Type B pancreatic cell (in vitro differentiated cells): ENCODE measurements at places on chromosomes 3 and 15. TPM values are rescaled to one million over a fixed set of nuclear protein-coding genes. Genes with fewer than 3 reads are reported as not detected.

DNA sequence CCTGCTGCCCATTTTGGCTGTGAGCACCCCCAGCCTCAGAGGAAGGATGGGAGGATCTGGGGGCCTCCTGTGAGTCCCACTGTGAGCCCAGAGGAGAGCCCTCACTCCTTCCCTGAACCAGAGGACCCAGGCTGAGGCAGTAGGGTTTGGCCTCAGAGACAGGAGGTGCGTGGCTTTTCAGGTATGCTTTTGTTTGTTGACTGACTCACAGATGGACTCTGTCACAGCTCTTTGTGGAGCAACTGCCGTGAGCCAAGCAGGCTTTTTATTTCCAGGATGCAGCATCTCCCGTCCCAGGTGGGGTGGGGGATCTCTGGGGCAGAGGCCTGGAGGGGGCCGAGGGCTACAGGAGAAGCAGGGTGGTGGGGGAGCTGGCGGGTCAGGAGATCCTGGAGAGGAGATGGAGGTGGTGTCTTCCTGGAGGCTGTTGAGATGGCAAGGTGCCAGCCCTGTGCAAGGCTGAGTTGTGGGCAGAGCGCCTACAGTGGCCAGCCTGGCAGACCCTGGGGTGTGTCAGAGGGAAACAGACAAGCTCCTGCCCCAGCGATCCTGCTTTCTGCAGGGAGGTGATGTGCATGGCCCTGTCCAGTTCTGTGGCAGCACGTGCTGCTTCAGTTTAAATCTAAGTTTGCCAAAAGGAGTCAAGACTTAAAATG is 24.0 kb downstream of the PLXNA1 start:
- no peak for DNase-seq

TRPM1 gene
- 9.5 TPM in 1 of 2 replicates, not detected in the other for total RNA-seq

GRCh38 chr3:51711352-51712037 is 4.6 kb downstream of the GRM2 start:
- DNase-seq = no peak

GRCh38 chr15:28106294-28107110 is 7.4 kb upstream of the OCA2 start:
- peak; percentile 70 for DNase-seq

DNA sequence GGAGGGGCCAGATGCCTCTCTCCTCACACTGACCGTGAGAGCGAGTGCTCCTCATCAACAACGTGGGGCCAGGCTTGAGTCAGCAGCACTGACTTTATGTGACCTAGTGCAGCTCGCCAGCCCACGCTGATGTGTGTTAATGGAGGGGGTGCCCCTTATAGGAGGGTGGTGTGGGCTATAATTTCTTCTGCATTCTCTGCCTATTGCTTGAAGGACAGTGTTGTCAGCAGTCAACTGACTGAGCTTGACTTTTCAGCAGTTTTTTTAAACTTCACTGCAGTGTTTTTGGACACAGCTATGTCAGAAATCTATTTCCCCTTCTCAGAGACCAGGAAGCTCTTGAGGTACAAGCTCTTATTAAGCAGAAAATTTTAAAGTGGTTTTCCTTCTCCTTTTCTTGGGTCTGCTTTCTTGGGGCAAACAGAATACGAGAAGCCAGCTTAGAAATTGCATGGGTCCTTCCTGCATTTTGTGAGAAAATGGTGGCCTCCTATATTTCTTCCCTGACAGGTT is 304.8 kb upstream of the CTDSPL start:
- DNase-seq = no peak

CCDC33 gene
- 2.2 and 5.0 TPM in 2 replicates for total RNA-seq

- DNase-seq = no peak
These were observed 102.7 kb downstream of the VPS8 start for GRCh38 chr3:184914628-184915027.

DNA sequence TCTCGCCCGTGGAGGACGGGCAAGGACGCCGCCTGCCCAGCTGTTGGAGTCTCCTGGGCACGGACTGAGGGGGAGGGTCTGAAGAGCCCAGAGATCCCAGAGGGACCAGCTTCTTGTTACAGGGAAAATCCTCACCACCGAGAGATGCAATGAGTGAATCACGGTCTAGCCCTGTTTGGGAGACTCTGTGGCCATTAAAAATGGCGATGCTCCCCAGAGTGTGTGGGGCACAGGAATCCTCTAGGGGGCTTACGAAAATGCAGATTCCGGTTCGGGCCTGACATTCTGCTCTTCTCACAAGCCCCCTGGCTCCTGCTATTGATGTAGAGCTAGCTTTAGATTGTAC is 35.5 kb upstream of the EPHB3 start:
- DNase-seq = no peak

DNA sequence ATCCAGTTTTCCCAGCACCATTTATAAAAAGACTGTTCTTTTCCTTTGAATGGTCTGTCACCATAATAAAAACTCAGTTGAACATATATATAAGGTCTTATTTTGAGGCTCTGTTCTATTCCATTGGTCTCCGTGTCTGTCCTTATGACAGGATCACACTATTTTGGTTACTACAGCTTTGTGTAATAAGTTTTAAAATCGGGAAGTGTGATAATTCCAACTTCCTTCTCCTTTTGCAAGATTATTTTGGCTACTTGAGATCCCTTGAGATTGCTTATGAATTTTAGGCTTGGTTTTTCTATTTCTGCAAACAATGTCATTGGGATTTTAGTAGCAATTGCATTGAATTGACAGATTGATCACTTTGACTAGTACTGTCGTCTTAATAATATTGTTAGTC is 35.7 kb downstream of the SACM1L start:
- no peak for DNase-seq

- DNase-seq = no peak
These were observed 63.2 kb upstream of the ATP11B start for GRCh38 chr3:182729903-182730674.

- peak; percentile 69 for DNase-seq
These were observed at the start of gene PLCL2 for GRCh38 chr3:16884748-16885592. Gene PLCL2, plus strand, starts transcription at chr3:16884955. Its CDS starts 85 bp downstream, at chr3:16885040.

- no peak for DNase-seq
These were observed 88.9 kb downstream of the CLSTN2 start for GRCh38 chr3:140023616-140024530.

DNA sequence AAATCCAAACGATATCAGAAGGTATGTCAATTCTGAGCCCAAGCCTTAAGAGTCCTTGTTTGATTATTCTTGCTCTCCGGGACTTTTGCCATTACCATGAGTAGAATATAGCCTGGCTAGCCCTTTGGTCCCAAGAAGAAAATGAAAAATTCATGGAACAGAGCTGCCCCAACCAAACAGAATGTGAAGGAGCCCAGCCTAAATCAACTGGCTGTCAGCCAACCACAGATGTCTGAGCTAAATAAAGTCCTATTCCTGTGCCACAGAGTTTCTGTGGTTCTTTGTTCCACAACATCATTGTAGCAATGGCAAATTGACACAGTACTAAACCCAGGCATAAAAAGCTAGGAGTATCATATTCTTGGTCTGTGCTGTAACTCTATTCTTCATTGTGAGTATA is 185.2 kb downstream of the CPNE4 start:
- DNase-seq = no peak

DNA sequence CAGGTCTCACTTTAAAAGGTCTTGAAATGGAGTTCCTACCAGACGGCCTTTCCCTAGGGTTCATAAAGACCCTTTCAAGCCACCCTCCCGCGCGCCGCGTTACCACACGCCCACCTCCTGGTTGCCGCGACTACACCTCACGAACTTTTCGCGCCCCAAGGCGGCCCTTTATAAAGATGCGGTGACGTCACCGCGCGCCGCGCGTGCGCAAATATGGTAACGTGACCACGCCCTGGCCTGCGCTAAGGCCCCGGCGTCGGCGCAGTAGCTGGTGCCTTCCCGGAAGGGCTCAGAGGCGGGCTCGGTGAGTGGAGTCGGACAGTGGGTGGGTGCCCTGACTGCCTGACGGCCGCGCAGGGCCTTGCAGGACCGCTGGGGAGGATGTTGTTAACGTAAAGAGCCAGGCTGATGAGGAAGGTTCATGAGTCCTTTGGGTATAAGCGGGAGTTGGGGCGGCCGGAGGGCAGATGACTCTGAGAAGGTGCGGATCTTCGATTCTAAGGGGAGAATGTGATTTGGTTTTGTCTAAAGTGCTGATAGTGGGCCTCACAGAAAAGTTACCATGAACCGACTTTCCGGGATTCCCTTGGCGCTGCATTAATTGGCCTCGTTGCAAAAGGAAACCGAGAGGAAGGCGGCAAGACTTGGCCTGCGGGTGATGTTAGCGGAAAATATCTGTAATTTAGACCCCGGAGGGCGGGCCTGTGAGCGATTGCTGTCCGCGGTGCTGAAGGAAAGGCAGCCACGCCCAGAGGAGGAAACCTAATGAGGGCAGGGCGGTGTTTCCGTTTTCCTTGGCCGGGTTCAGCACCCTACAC is 54.4 kb downstream of the FEZF2 start:
- DNase-seq = peak; percentile 86

- no peak for DNase-seq
These were observed 17.3 kb upstream of the GABRB3 start for GRCh38 chr15:26790118-26790517.

GPR176 gene
- total RNA-seq = 0.95 and 7.2 TPM in 2 replicates

IL17RB gene
- total RNA-seq = 10.5 and 10.8 TPM in 2 replicates

DNA sequence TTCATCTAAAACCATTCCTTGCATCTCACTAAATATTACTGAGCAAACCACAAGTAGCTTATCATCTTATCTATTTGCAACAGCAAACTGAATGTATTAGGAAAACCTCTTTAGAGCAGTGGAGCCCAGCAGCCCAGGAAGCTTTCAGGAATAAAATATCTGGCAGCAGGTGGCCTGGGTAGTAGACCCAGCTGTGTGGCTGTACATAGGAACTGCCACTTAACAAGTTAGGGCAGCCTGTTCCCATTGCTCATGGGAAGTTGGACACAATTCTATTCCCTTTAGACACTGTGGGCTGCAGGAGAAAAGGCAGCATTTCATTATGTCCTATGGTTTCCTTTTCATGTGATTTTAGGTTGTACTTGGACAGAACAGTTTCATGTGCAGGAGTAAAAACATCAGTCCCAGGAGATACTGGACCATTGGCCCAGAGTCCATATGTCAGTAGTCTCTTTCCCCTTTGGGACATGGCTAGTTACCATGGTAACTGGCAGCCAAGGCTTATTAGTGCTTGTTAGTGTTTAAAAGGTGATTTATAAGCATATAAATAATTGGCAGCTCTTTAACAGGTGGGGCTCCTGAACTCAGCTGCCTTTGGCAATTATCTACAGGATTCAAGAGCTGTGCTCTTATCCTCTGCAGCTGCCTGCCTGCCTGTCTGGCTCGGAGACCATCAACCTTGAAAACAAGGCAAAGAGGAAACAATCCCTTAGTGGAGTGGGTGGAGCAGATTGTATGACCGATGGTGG is 28.9 kb upstream of the LSAMP start:
- no peak for DNase-seq

ATP10A gene
- 1.9 and 2.6 TPM in 2 replicates for total RNA-seq

IQCF5 gene
- total RNA-seq = not detected in 2 replicates
